ENCODE measurements at places on chromosomes 7 and 10.

- no peak for DNase-seq
Observed at GRCh38 chr7:103690242-103690974, 244.4 kb upstream of the SLC26A5 start.

DNA sequence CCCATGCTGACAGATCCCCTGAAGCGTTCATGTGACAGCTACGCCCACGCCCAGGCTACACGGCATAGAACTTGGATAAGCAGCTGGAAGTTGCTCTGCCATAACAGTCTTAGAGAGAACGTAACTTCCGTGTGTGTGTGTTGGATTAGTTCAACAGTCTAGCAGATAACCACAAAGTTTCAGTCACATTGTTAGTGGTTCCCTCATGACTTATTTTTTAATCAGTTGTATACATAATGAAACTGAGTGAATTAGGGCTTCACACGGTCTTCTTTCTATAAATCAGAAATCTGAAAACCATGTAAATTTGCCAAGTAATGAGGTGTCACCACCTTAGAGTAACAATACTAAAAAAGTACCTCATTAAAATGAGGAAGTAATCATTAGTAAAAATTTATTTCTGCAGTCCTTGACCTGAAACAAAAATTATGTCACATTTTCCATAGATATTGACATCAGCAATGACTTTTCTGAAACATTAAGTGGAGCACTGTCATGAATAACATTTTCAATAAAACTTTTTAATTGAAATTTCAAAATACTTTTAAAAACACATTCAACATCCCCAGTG is 21.7 kb upstream of the MACC1 start:
- DNase-seq = no peak

GRCh38 chr7:114416129-114416990 is 1.7 kb downstream of the FOXP2 start:
- no peak for DNase-seq

- DNase-seq = no peak
Observed at GRCh38 chr10:71077143-71077581, 135.2 kb upstream of the UNC5B start.

DNA sequence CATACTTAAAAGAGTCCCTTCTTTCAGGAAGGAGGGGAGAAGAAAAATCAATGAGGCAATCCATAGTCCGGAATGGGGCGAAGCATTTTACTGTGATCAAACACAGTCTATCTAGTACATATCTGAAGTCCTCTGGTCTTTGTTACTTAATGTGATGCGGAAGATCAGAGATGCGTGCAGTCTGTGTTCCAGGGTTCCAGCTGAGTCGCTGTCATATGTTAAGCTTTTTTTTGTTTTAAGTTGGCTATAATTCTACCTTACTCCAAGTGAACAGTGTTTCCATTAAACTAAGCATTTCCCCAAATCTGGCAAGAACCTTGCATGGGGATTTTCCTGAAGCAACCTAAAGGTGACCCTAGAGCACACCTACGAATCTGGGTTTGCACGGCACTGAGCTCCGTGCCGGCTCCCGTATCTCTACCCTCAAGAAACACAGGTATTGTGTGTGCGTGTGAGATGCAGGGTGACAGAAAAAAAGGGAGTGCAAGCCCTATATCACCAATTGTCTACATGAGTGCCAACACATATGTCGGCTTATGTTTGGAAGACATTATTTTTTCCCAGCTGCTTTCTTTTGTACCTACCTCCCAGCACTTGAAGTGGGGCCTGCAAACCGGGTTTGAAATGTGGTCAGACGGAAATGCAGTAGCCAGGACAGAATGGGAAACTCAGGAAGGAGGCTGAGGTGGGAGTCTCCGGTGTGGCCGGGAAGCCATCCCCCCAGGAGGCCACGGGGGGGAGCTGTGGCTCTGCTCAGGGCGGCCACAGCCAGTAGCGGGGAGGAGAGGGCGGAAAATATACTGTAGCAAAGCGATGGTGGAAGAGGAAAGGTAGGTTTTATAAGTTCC is 435.8 kb upstream of the MGMT start:
- no peak for DNase-seq

GRCh38 chr7:51234139-51234538 is 82.5 kb downstream of the COBL start:
- DNase-seq = no peak

DNA sequence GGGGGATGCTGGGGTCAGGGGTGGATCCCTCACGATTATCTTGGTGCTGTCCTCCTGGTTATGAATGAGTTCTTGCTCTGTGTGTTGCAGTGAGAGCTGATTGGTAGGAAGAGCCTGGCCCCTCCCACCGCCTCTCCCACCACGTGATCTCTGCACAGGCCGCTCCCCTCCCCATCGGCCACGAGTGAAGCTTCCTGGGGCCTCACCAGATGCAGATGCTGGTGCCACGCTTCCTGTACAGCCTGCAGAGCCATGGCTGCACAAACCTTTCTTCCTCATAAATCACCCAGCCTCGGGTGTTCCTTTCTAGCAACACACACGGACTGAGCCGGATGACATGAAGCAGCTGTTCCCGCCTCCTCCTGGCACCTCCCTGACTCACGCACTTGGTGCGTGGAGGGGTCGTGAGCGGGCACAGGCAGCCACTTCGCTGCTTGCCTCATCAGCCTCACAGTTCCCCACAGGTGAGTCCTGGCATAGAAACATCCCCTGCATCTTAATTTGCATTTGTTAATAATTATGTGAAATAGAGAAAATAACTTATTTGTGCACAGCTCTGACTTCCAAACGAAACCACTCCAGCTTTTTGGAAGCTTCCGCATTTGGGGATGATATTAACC is 210.8 kb downstream of the ADARB2 start:
- no peak for DNase-seq

DNA sequence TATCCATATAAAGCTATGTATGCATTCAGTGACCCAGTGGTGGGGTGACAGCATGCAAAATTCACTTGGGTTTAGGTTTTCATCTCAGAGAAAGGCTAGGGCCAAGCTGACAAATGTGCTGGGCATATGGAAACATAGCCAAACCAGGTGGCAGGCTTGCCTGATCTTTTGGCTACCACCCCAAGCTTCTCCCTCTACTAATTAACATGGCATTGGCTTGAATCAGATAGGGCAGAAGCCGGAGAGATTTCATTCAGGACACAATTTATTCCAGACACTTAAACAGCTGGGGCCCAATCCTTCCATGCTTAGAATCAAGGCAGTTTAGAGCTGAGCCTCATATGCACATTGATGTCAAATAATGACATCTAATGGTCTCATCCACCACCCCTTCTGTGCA is 95.5 kb upstream of the AGK start:
- DNase-seq = no peak

- no peak for DNase-seq
Observed at GRCh38 chr10:29807163-29807806, 172.5 kb upstream of the SVIL start.

- DNase-seq = no peak
Observed at GRCh38 chr7:96273716-96274115, 48.2 kb downstream of the SLC25A13 start.

GRCh38 chr7:76386691-76387260 is 22.7 kb downstream of the SSC4D start:
- DNase-seq = no peak

- no peak for DNase-seq
Observed at GRCh38 chr10:62112300-62112699, 156.3 kb downstream of the RTKN2 start.

GRCh38 chr7:157570531-157571200 is 233.9 kb downstream of the DNAJB6 start:
- no peak for DNase-seq

DNA sequence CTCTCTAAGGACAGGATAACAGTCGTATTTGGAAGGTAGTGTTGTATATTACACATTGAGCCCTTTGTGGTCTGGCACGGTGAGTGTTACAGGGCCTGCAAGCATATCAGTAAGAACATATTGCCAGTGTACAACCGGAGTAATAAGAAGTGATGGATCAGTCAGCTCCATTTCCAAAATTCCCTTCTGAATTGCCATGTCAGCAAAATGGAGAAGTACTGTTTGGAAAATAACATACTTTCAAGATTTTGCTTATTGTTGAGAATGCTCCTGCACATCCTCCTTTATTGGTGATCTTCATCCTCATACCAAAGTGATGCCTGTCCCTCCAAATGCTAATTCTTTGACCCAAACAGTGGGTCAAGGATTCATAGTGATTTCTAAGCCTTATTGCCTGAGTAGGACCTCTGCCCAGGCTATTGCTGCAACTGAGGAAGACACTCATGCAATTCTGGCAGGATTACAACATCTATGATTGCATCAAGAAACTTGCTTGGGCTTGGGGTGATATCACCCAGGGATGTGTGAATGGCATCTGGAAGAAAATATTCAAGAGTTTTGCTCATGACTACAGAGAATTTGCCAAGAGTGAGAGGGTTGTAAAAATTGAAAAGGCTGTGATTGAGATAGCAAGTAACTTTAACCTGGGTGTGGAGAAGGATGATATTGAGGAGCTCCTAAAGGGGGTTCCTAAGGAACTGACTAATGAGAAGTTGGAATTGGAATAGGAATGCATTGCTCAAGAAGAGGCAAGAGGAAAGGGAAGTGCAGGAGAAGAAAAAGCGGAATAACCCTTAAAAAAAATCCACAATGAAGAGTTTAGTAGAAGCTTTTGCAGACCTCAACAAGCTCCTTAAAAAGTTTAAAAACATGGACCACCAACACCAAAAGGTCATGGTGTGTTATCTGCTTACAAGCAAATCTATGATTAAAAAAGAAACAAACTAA is 452.2 kb upstream of the SORCS1 start:
- DNase-seq = no peak

- DNase-seq = no peak
Observed at GRCh38 chr7:112302566-112302965, 96.1 kb downstream of the ZNF277 start.

DNA sequence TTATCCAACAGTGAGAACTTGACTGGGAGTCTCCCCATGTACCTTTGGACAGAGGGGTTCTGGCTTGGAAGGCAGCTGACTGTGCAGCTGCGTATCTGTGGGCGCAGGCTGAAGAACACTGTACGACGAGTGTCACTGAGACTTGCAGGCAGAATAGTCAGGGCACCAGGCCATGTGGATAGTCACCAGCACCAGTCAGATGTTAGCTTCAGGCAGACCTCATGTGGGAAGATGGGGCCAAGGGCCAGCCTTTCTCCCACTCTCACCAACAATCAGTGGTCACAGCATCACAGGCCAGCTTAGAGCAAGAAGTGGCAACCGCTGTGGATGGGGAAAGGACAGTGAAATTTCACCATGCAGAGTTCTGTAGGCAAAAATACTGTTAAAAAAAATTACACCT is 43.4 kb upstream of the GJD4 start:
- DNase-seq = no peak

- DNase-seq = no peak
Observed at GRCh38 chr7:106757846-106758245, 96.9 kb upstream of the CCDC71L start.

- DNase-seq = peak; percentile 56
Observed at GRCh38 chr7:10889266-10889898, 84.3 kb upstream of the PHF14 start.

DNA sequence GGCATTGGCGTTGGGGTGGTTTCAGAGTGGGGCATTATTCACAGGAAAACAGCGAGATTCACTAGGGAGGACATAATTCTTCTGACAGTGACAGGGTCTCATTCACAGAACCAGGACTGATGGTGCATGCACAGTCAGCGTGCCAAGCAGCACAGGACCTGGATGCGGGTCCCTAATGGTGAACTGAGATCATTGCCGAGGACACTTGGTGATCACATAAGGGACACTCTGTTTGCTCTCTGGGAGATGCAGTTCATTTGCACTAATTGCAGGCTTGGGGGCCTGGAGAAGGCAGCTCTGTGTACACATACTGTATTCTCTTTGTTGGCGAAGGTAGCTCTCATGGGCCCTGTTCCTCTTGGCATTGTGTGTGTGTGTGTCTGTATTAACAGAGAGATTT is 716.1 kb downstream of the PHTF2 start:
- DNase-seq = no peak
